ENCODE measurements at places on chromosomes 6 and 20.

DNA sequence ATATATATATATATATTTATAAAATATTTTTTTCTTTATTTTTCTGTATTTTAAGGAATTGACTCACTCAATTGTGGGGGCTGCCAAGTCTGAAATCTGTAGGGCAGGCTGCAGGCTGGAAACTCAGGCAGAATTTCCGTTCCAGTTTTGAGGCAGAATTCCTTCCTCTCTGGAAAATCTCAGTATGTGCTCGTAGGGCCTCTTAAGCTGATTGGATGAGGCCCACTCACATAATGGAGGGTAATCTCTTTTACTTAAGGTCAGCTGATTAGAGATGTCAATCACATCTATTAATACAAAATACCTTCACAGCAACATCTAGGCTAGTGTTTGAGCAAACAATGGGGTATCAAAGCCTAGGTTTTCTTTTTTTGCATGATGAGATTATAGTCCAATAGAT lies 244.7 kb upstream of the RNF24 start:
- no peak for DNase-seq

DNA sequence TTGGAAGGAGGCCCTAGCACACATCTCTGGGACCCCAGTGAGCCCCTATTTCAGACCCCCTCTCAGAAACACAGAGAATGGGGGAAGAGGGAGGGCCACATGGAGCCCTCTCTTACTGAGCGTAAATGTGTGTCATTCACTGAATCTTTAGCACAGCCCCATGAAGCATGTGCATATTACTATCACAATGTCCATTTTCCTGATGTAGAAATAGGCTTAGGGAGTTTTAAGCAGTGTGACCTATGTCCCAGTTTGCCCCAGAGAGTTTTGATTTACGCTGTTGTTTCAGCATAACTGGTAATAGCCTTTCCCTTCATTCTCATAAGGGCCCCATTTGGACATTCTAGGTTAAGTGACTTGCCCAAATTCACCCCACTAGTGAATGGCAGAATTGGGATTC lies 25.0 kb upstream of the TCP11 start:
- no peak for DNase-seq

- no peak for DNase-seq
These were observed 7.3 kb downstream of the MTCH1 start for GRCh38 chr6:36978421-36979346.

DNA sequence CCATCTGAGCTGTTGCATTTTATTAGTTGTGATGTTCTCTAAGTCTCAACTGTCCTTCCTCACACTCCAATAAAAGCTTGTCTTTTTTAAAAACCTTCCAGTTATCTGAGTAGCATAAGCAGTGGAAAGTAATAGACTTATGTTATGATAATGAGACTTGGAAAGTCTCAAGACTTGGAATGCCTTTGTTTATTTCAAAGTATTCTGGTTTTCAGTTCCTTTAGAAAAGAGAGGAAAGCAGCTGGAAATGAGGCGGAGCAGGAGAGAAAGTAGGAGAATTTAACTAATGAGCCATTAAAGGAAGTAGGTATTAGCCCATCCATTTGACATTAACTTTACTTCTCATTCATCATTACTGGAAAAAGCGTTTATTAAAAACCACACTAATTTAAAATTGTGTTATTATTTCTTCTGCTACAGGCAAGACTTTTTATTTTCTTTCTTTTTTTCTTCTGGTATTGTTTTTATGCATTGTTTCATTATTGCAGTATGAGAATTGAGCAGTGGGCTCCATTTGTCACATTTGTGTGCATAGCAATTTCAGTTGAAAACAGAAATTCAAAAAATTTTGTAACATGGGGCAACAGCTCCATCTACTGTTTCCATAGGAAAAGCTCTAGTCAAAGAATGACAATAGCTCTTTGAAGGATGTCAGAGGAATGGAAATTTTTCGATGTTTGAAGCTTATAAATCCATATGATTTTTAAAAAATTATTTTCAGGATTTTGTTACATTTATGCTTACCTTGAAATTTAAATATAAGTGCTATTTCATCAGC lies 194.8 kb downstream of the COL9A1 start:
- no peak for DNase-seq

DNA sequence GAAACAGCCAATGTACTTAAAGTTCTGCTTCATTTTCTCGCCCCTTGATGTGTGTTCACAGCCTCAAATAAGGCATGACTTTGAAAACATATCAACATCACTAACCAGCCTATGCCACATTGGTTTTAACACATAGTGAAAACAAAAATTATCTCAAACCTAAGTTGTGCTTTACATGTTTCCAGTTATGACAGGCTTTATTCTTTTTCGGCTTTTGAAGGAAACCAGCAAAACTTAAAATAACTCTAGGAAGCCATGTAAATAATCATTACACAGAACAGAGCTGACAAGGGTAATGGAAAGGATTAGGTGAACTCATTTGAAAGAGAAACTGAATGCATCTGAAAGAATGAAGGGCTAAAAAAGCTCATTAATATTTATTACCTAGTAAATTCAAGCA lies 42.1 kb downstream of the BMP5 start:
- DNase-seq, result no peak

Data from mesothelial cell of epicardium (in vitro differentiated cells).